ENCODE measurements at places on chromosomes 4 and X. TPM values are rescaled to one million over a fixed set of nuclear protein-coding genes. Genes with fewer than 3 reads are reported as not detected.

The SYTL4 gene
- 1.9 TPM for total RNA-seq

The SOWAHD gene
- not detected for total RNA-seq

The MTMR8 gene
- total RNA-seq: not detected

The TCEAL2 gene
- not detected for total RNA-seq

The TIMM17B gene
- 70.6 TPM for total RNA-seq

The TDO2 gene
- total RNA-seq: not detected

The HMGB3 gene
- 75.3 TPM for total RNA-seq

The PRSS12 gene
- total RNA-seq: 10.7 TPM

The STK32B gene
- total RNA-seq: not detected

The SOX3 gene
- total RNA-seq: not detected

The PPEF2 gene
- not detected for total RNA-seq

The CDKL5 gene
- 8.3 TPM for total RNA-seq

Measured in MCF 10A (cell line).